Fibroblast of mammary gland (primary cell): ENCODE measurements at places on chromosomes 3 and 15.

DNA sequence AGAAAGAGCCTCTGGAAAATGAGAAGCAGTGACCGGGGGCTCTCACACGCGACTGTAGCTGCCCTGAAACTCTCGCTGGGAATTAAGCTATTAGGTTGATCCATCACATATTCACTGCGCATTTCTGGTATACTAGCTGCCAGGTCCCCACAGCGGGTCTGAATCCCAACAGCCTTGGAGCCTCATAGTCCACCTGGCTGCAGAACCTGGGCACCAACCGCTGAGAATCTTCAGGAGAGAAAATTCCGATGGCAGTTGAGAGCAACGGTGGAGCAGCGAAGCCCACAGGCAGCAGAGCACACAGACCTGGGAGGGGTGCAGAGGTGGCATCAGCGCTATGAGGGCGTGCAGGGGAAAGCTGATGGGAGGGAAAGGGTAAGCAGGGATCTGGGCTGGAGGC lies 75.1 kb downstream of the FAM174B start:
- no peak for DNase-seq

GRCh38 chr15:99361545-99362185 lies 110.4 kb downstream of the LRRC28 start:
- peak; percentile 53 for DNase-seq

- DNase-seq: no peak
Observed at GRCh38 chr15:68431792-68432401, at the start of gene ITGA11. Gene ITGA11, minus strand, starts transcription at chr15:68432163. Its CDS starts 97 bp downstream, at chr15:68432066.

DNA sequence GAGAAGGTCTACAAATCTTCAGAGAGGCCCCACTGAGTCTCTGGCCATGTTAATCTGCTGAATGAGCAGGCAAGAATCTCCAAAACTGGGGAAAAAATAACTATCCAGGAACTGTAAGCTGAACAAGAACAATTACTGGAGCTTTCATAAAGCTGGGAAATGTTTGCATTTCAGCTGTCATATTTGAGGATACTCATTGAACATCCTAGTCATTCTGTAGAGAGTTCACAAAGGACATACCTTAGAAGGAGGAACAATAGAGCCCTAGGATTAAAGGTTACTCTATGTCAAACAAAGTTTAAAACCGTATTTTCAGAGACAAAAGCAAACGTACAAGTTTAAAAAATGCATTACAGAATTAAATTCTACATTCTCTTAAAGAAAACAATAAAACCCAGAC lies 257.5 kb downstream of the SCAPER start:
- no peak for DNase-seq

- DNase-seq: peak; percentile 58
Observed at GRCh38 chr3:183697610-183698317, at the start of gene YEATS2. Gene YEATS2, plus strand, starts transcription at chr3:183697797. Its CDS starts 17,366 bp downstream, at chr3:183715163.

- peak; percentile 45 for DNase-seq
Observed at GRCh38 chr3:113695786-113696645, at the start of gene USF3. Gene USF3, minus strand, starts transcription at chr3:113696642. Its CDS starts 21,764 bp downstream, at chr3:113674878.

GRCh38 chr3:47761046-47761445 lies 20.6 kb downstream of the SMARCC1 start:
- DNase-seq: no peak

- DNase-seq: no peak
Observed at GRCh38 chr3:53708001-53708621, 138.1 kb downstream of the CHDH start.

GRCh38 chr3:105613120-105613519 lies 246.4 kb downstream of the ALCAM start:
- DNase-seq: peak; percentile 22

DNA sequence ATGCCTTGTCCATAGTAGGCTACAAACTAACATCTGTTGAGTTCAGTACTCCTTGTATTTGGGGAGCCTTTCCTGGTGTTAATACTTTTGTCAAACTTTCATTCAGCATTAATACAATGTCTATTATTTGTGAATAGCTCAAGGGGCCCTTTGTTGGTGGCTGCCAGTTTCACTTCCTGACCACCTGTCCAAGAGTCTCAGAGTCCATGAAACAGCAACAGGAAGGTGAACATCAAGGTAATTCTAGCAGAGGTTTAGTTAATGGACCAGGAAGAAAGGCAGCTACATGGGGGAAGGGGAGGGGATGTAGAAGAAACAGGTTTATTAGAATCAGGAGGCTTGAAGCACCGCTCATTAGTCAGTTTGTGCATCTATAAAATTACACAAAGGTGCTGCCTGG lies 386.9 kb downstream of the PDCD6IP start:
- no peak for DNase-seq

DNA sequence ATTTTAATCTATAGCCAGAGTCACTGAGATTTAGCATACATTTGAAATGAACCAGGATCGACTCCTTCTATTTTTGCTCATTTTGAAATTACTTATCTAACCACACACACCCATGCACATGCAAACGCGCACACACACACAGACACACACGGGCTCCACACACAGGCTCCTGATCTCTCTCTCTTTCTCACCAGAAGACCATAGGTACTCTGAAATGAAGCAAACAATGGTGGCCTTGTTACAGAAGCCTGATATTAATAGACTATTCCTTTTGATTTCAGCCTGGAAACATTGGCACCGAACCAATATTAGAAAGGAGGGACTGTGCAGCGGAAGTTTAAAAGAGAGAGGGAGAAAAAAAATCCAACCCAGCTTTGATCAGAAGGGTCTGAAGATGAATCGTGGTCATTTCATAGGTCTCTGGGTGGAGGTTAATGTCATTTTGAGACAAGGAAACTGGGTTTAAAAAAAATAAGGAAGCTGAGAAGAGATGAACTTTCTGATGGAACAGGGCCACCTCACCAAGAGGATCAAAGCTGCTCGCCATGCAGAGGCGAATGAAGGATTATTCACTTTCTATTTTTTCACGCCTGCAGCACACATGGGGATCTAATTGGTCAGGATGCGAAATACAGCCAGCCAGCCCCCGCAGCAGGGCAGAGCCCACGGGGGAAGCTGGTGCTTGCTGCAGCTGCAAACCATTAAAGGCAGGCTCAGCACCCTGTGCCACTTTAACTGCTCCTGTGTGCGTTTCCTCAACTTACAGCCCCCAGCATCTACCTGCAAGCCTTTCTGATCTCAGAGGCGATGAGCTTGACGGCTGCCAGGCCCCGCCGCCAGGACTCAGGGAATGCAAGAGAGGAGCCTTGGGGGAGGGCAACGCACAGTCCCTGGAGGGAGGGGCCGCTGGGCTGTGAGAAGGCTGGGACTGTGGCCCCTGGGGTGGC lies 88.8 kb downstream of the HES1 start:
- no peak for DNase-seq

DNA sequence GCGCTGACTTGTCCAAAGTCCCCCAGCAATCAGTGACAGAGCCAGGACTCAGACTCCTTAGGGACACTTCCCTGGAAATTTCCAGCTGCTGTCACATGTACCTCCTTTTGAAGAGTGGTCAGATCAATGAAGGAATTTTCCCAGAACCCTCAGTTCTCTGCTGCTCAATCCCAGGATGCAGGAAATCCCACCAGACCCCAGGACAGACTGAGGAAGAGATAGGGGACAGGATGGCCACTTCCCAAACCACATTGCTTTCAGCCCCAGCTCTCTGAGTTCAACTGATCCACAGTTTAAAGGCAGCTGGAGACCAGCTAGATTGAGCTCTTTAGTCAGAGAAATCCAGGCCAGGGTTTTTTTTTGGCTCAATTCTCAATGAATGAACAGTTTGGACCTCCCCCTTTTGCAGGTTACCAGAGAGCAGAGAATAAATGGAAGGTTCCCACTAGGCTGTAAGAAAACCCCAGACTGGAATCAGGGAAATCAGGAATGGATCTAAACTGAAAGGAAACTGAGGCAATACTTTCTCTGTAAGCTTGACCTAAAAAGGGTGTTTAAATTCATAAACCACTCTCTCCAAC lies 1.5 kb downstream of the CYP1A1 start:
- DNase-seq: peak; percentile 31

- no peak for DNase-seq
Observed at GRCh38 chr15:77898811-77899730, 178.4 kb downstream of the TBC1D2B start.

- DNase-seq: peak; percentile 18
Observed at GRCh38 chr3:9301091-9301490, 51.6 kb upstream of the SRGAP3 start.

DNA sequence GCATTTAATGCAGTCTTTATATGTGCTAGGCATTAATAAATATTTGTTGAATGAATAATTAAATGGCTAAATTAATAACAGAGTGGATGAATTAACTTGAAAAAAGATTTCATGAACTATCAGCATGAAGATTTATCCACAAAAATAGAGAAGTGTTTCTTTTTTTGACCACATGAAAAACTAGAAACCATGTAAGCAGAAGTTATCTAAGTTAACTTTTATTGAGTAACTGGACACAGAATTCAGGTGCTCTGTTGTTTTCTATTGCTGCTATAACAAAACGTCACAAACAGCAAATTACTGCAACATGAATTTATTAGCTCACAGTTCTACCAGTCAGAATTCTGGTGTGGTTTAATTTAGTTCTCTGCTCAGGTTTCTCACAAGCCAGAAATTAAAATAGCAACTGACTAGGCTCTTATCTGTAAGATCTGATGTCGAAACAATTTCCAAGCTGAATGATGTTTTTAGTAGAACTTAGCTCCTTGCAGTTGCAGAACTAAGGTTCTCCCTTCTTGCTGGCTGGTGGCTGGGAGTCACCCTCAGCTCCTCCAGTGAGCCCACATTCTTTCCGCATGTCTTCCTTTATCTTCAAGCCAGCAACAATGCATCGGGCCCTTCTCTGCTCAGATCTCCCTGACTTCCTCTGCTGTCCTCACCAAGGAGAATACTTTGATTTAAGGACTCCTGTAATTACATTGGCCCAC lies 810.2 kb upstream of the ALCAM start:
- DNase-seq: no peak

GRCh38 chr15:32642667-32643435 lies 1.3 kb downstream of the SCG5 start:
- DNase-seq: no peak

GRCh38 chr15:33649217-33649933 lies 318.9 kb upstream of the CHRM5 start:
- DNase-seq: no peak

- peak; percentile 56 for DNase-seq
Observed at GRCh38 chr15:85312486-85312885, 67.9 kb upstream of the AKAP13 start.

GRCh38 chr3:5458526-5458925 lies 271.0 kb downstream of the EDEM1 start:
- no peak for DNase-seq

DNA sequence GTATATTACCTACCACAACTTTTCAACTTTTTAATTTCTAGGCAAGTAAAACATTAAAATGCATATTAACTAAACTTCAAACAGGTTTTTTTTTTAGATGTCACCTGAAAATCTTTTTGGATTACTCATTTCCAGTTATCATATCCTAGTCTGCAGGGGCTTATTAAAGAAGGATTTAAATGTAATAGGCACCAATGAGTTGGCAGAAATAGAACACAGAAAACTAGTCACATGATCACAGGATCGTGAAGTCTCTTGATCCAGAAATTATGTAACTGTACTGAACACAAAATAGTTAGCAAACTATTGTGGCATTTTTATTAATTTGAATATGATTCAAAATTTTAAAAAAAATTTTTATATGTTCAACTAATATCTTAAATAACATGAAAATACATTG lies 654.4 kb upstream of the NAALADL2 start:
- DNase-seq: no peak

DNA sequence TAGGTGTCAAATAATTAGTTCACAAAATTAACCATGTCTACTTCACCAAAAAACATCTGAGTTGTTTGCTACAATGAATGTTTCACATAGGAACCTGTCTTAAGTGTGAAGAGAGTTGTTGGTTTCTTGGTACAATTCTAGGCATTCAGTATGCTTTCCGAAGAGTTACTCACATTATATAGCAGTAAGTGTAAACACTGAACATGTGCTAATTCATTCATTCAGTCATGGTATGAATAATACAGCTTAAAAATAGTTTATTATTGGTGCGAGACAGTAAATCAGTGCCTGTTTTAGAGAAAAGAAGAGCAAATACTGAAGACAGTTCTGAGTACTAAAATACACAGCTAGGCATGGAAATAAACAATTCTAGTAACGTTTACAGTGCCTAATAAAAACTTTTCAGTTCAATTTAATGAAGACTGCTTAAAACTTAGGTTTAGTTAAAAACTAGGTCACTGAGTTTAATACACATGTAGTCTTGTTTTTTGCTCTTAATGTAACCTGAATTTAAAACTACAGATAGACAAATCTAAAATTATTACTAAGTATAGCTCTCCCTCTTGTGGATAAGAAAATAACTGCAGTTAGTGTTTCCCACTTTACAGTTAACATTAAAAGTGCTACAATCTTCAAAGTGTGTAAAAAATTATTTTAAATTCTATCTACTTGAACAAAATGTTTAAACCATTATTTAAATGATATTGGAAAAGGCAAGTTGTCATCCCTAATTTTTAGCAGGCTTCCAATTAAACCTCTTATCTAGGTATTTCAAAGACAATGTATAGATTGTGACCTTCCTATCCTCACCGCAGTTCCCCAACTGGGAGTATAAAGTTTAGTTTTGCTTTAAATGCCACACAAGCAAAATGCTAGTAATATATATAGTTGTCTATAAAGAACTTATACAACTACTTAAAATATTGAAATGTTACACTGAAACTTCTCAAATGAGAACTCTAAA lies 20.1 kb upstream of the ZCWPW2 start:
- DNase-seq: peak; percentile 41

GRCh38 chr3:13012221-13012691 lies 61.0 kb downstream of the IQSEC1 start:
- no peak for DNase-seq

GRCh38 chr3:184384856-184385422 lies 5.1 kb downstream of the CHRD start:
- no peak for DNase-seq

DNA sequence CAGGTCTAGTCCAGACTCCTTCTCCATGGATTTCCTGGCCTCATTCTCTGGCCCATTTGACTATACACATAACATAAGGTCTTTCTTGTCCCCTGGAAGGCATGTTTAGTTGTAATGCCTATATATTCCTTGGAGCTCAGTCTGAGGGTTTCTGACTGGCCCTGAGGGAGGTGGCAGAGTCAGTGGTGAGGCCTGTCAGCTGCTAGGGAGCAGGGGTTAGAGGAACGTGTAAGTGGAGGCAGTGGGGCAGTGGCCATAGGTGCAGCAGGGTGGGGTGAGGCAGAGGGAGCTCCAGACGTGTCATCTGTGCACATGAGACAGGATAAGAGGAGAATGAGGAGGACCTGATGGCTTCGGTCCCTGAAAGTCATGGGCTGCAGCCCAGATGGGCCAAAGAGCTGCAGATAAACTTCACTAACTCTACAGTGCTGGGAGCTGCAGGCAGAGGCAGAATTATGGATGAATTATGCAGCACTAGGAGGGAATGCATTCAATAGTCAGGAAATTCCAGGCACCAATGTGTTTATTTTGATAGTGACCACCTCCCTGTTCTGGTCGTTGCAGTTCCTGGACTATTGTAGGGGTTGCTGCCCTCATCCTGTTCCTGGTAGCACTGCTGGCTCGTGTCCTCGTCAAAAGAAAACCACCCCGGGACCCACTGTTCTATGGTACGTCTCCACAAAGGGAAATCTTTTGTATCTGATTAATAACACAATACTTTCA lies 4.9 kb downstream of the TM6SF1 start:
- DNase-seq: peak; percentile 60

GRCh38 chr15:39453620-39454019 lies 127.3 kb upstream of the THBS1 start:
- DNase-seq: no peak
